ENCODE measurements at places on chromosomes 4 and X. TPM values are rescaled to one million over a fixed set of nuclear protein-coding genes. Genes with fewer than 3 reads are reported as not detected.

The HSPA4L gene
- total RNA-seq = 1.3 TPM

The PRDM5 gene
- total RNA-seq = 18.7 TPM

The KLB gene
- not detected for total RNA-seq

DNA sequence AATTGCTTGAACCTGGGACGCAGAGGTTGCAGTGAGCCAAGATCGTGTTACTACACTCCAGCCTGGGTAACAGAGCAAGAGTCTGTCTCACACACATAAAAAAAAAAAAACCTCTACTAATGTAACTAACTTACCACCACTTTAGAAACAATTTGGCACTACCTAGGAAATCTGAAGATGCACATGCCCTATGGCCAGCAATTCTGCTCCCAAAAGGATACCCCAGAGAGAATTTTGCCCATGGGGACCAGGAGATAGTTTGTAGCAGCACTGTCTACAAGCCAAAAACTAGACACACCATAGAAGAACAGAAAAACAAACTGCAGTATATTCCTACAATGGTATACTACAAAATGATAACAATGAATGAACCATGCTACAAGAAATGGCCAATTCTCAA is 37.5 kb downstream of the USP46 start:
- no peak for DNase-seq

- no peak for DNase-seq
These were observed 10.3 kb downstream of the SPRY1 start for GRCh38 chr4:123406872-123407271.

DNA sequence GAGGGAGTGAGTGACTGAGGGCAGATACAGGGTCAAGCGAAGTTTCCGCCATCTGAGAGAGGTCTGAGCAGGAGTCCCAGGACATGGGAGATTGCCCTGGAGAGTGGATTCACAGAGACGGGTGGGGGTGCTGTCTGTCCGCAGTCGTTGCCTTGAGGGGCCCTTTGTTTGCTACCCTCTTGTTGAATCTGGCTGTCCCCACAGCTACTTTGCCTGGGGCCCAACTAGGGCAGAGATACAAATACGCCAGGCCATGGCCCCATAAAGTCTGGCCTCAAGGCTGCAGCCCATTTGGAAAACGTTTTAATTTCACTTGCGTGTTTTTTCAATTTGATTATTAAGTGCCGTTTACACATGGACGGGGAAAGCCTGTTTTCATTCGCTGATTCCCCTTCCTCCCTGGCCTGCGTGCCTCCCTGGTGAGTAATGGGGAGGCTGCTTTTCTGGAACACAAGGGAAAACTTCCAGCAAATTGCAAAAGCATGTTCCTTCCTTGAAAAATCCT is 134.4 kb downstream of the SMIM20 start:
- DNase-seq = peak; percentile 96

DNA sequence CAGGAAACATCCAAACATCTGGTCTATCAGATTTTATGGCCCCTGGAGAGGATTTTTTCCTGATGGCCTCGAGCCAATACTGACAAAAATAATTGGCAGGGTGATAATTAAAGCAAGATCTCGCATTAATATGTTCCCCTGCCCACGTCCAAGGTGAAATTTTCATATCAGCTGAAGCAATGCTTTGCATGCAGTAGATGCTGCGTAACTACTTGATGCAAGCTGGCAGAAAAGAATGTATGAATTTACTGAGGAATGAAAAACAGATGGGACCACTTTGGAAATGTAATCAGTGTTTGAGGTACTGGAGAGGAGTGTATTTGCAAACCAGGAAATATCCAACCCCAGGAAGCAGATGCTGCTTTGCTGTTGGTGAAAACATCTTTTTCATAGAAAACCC is 36.8 kb upstream of the REST start:
- DNase-seq = peak; percentile 48

GRCh38 chr4:10179957-10180602 is 63.5 kb upstream of the WDR1 start:
- peak; percentile 67 for DNase-seq

DNA sequence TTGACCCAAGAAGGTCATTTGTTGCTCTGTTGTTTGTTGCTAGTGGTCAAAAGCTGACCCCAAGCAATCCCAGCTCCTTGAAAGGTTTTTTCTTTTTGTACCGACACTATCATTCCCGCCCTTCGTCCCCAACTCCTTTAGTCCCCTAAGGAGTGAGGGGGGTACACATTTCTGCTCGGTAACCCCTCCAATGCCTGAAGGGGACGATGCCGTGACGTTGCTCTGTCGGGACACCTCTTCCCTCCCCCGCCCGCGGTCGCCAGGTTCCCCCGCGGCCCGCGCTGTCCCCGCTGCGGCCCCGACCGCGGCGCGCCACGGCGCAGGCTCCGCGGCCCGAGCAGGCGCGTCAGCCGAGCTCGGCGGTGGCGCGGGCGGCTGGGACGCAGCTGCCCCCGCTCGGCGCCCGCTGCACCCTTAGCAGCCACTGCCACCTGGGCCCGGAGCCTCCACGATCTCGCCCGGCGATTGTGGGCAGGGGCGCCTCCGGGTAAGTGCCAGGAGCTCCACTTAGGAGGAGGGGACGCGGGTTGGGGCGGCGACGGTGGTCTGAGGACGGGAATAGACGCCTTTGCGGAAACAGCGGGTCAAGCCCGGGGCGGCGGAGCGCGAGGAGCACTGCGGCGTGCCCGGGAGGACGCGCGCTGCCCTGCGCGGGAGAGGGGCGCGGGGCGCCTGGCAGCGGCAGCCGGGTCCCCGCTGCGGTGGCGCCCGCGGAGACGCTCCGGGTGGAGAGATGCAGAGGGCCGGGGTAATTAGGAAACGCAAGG is at the start of gene GLRB:
Gene GLRB, plus strand, starts transcription at position 340 of the 767 bp plus-strand sequence. CDS start 1,875 bp downstream, outside the sequence.
- peak; percentile 66 for DNase-seq

Data from GM23248 (cell line).